ENCODE measurements at places on chromosomes 4 and X. TPM values are rescaled to one million over a fixed set of nuclear protein-coding genes. Genes with fewer than 3 reads are reported as not detected.

- no peak for DNase-seq
Observed at GRCh38 chr4:24260923-24261564, 323.3 kb downstream of the DHX15 start.

DNA sequence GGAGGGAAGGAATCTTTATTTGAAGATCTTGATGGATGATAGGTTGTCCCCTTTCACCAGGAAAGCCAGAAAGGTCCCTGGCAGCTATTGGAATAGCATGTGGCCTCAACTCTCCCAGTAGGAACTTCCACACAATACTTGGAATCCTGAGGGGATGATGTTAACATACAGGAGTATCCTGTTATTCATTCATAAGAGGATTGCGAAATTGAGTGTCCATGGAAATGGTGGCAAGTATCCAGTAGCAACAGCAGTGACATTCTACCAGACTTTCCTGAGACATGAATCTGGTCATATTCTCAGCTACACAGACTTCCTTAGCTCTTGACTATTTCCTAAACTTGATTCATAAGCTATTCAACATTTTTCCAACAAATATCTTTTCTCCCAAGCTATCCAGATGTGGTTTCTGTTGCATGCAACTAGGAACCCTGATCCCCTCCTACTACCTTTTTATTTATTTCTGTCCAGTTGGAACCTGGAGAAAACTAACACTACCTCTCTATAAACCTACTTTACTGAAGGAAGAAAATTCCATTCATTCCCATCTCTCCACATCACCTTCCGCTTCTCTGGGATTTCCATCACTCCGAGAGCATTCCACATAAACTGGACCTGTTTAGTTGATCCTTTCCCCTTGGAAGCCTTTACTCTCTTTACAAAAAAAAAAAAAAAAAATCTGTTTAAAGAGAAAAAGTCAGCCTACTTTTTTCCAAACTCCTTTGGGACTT lies 101.8 kb downstream of the ANXA5 start:
- no peak for DNase-seq

Gene AREG
- total RNA-seq, result 4.6 TPM

- no peak for DNase-seq
Observed at GRCh38 chr4:70000711-70001110, 4.9 kb downstream of the STATH start.

DNA sequence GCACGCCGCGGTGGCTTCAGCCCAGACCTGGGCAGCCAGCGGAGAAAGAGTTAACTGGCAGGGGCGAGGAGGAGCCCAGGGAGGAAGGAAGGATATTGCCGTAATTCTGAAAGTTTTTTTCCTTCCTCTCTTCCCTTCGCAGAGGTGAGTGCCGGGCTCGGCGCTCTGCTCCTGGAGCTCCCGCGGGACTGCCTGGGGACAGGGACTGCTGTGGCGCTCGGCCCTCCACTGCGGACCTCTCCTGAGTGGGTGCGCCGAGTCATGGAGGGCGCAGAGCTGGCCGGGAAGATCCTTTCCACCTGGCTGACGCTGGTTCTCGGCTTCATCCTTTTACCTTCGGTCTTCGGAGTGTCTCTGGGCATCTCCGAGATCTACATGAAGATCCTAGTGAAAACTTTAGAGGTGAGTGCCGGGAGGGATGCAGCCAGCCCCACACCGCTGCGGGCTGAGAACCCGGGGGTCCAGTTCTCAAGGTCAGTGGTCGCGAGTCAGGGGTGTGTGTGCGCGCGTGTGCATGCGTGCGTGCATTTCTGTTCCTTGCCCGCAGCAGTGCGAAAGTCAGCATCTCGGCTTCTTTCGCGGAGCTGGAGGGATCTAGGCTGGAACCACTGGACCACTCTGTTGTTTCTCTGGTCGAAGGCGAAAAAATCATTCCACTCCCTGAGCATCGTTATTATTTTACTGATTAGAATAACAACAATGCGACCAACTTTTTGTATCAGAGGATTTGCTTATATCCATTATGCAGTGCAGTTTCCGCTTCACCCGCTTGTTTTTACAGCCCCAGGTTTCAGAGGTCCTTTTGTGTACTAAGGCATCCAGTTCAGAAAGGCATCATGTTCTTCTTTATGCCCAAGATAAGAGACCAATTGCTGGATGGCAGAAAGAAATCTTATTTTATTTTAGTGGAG lies 709 bp downstream of the GPAT3 start:
- no peak for DNase-seq

All from left cardiac atrium (tissue), 4 donors.